Stimulated activated CD4-positive, alpha-beta T cell treated with anti-CD3 and anti-CD28 coated beads, Interleukin-1b, Interleukin-23, amount 100 ng/mL, for 48 hours (primary cell): ENCODE measurements at places on chromosomes 5 and 9.

DNA sequence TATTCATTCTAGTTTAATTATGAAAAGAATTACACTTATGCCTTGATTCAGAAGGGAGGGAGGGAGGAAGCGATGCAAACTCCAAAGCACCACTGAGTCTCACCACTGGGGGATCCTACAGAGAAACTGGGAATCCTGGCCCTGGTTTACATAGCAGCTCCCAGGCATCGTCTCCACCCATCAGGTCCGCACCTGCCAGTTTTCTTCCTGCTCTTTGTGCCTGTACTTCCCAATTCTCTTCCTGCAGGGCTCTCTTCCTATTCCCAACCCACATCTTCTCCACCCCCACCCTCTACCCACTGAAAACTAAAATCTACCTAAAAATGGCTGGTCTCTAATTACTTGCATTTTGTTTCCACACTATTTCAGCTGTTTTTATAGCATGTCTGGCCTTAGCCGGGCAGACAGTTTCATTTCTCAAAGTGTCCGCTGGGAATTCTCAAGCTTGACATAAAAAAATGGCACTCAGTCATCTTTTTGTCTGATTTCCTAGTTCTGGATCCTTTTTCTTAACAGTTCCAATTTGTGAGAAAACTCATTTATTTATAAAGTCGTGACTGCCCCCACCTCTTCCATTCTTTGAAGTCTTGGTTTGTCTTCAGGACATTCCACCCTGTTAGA is 1.6 kb upstream of the TNIP1 start:
- DNase-seq = no peak

GRCh38 chr5:531749-532315 is 7.6 kb upstream of the SLC9A3 start:
- DNase-seq = no peak

DNA sequence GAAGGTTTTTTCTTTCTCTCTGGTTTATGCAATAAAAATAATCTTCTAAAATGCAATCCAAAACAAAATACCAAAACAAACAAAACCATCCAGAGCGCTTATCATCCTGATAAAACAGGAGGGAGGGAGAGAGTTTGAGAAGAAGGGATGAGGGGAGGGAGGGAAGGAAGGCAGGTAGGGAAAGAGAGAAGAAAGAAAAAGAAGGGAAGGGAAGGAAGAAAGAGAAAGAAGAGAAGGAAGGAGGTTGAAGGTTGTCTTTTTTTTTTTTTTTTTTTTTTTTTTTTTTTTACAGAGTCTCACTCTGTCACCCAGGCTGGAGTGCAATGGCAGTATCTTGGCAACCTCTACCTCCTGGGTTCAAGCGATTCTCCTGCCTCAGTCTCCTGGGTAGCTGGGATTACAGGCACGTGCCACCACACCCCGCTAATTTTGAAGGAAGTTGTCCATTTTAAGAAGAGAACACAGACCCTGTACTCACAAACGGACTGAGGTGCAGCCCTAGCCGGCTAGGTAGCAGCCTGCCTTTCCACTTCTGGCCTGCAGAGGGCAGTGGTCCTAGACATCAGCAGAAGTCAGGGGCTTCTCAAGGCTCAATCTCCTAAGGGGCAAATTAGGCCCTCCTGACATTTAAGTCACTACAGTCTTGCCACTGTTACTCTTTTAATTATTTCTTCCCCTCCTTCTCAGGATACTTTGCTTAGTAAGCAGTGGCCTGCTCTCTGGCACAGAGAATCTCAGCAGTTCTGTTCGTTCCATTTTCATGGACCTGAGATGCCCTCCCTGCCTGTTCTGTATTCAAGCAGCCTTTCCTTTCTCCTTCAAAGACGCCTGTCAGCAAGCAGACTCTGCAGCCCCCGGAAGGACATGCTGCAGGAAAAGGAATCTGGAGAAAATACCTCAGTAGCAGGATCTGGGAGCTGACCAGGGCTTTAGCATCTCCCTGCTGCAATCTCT is 76.4 kb downstream of the EPB41L4B start:
- peak; percentile 67 for DNase-seq

- no peak for DNase-seq
Measured at GRCh38 chr5:76379316-76379715, 23.8 kb upstream of the IQGAP2 start.

DNA sequence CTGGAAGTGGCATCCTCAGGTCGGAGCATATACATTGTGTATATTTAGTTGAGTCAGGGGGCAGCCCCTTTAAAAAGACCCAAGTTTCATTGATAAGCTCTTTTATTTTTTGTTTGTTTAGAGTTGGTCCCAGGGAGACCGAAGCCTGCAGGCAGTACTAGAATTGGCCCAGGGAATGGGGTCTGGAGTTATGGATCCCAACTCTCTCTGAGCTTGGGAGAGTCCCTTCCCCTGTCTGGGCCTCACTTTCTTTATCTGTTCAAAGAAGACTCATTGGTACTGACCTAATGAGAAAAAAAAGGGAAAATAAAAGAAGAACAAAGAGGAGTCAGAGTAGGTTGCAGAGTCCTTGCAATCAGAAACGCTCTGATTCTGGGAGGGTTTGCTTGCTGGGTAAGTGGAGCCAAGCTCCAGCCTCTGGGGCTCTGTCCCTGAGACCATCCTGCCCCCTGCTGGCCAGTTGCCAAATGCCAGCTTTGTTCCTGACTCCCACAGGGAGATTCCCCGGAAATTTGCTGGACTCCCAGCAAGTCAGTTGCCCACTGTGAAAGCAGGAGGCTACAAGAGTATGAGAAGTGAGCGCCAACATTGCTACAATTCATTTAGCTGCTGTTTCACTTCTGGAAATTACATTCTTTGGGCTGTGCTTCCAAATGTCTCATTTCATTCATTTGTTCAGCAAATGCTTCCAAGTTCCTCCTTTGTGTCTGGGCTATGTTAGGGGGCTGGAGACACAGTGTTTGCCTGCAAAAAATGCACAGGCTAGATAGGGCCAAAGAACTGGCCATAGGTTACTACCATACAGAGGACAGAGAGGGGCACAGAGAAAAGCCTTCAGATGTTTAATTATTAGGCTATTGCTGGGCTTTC is 156.2 kb downstream of the MELK start:
- DNase-seq = peak; percentile 64

DNA sequence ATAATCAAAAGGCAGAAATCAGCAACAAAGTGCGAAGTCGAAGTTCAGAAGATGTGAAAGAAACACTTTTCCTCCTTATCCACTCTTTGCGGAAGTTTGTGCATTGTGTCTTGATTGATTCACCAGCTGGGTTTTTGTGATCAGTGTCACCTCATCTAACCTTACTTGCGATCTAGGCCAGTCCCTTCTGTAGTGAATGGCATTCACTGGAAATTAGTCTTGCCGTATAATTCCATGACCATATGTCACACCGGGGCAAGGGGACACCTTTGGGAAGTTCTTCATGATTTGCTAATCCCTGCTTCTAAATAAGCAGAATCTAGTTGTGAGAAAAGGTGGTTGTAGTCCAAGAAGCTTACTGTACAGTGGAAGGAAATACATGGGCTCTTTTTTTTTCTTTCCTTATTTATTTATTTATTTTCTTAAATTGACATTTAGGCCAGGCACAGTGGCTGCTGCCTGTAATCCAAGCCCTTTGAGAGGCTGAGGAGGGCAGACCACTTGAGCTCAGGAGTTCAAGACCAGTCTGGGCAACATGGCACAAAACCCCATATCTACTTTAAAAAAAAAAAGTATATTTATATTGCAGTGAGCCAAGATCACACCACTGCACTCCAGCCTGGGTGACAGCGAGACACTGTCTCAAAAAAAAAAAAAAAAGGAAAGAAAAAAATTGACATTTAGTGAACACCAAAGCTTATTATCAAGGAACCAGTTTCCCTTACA is 7.8 kb downstream of the RAI14 start:
- DNase-seq = no peak

GRCh38 chr5:58810086-58810485 is 227.2 kb downstream of the RAB3C start:
- no peak for DNase-seq

DNA sequence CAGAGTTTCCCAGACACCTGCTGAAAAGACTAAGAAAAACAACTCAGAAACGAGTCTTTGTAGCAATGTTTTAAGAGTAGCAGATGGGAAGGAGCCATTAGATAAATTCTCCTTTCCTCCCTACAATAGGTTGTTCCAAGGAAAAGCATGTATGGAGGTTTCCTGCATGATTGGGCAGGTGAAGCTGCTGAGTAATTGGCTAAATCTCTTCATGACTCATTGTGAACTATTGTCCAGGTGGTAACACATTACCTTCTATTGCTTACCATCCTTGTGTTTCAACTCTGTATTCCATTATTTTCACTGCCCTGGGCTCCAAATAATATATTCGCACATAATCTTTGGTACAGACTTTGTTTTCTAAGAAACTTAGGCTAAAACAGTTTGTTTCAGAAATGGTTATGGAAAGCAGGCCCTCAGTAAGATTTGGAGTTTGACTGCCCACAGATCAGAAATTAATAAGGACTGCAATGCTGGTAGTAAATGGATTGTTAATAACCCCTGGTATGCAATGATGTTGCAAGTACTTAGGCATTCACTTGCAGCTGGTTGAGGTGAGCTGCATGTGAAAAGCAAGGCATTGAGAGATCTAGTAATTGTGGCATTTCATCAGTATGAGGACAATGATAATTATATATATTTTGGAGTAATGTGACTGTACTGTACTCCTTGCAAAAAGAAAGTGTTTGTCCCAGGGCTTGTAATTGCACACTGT is 281.4 kb upstream of the VLDLR start:
- DNase-seq = no peak

DNA sequence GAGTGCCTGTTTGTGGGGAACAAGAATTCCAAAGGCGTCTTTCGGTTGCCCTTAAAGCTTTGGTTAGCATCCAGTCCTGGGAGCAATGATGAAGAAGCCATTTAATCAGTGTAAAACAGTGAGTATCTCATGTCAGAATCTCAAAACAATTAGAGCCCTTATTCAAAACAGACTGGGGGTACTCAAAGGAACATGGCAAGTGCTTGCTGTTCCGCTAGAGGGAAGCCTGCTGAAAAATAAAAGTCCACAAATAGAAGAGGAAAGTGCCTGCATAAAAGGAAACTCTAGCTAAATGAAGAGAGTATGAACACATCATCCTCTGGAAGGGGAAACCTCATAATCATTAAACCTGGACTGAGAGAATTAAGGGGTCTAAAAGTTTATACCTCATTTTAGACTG is 26.4 kb downstream of the FBXL7 start:
- no peak for DNase-seq

DNA sequence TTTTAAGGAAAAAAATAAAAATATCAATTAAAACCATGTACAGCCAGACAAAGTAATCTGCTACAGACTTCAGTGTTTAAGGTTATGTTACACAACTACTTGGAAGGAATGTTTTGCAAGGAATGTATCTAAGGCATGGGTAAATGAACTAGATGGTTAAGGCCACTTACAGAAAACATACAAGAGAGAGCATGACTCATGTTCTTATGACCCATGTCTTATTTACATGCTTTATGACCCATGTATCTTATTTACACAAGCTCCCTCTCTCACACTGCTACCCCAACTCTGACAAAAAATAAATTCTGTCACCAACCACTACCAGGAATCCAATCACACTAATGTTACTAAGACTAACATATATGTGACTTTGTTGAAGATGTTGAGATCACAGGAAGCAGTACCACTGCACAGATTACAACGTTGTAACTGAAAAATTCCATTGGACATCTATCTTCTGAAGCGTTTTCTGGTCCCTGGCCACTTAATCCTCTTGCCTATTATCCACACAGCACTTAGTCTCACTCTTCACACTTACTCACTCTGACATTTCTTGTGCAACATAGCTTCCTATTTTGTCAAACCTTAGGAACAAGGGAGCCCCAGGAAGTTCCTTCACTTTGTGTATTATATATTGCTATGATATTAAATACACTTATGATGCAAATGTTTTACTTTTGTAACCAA is 1630.1 kb upstream of the C9orf72 start:
- DNase-seq = no peak

GRCh38 chr9:78574354-78575045 is 277.6 kb downstream of the PSAT1 start:
- no peak for DNase-seq

DNA sequence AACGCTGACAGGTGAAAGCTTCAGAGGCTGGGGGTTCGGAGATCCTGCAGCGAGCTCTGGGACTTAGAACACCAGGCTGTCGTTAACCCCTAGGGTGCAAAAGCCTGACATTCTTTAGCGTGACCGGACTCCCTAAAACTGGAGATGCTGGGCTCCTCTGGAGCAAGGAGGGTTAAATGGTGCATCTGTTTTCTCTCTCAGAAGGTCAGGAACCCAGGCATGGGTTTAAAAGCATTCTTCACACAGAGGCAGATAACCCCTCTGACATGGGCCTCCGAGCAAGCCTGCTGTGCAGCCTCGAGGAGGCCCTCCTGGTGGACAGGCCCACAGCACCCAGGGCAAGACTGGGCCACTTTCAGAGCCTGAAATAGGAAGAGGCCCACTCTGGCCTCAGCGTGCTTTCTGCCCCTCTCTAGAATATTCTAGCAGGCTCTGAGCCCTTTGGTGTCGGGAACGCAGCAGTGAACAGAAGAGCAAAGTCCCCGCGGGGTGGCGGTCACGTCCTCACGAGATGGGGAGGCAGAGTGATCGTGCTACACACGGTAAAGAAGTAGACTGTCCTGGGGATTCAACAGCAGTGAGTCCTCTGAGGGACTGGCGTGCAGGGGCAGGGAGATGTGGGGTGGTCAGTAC is 124.8 kb downstream of the COL23A1 start:
- DNase-seq = no peak

DNA sequence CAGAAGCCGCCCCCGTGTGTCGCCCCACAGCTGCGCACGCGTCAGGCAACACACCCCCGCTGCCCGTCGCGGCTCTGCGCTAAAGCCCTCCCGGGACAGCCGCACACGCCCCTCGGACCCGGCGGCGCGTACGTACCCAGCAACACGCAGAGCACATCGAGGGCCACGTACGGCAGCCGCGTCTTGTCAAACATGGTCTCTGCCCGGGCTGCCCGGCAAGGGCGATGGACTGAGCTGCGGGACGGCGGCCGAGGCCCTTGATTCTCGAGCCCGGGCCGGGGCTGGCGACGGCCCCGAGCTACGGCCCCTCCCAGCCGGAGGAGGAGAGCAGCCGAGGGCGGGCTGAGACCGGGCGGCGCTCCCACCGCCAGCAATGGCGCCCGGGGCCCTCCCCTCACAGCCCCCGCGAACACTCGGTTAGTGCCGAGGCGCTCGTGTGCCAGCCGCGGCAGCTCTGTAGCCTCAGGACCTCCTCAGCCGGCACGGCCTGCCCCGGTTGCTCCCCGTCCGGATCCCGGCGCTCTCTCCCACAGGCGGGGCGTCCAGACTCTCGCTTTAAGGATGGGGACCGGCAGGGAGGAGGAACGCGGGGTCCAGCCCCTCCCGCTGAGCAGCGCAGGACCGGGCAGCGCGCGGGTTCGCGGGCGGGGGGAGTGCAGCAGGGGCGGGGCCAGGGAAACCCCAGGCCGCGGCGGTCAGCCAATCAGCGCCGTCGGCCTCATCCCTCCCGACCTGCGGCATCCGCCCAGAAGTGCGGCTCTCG is at the start of gene PLPP1:
Gene PLPP1, minus strand, starts transcription at position 529 of the 763 bp plus-strand sequence. Its CDS starts 335 bp downstream, at position 194.
- peak; percentile 75 for DNase-seq

GRCh38 chr5:158223054-158223600 is 364.2 kb upstream of the CLINT1 start:
- no peak for DNase-seq

- no peak for DNase-seq
Measured at GRCh38 chr5:88799938-88800535, 82.9 kb downstream of the MEF2C start.
